ENCODE measurements at places on chromosomes 3 and 15. TPM values are rescaled to one million over a fixed set of nuclear protein-coding genes. Genes with fewer than 3 reads are reported as not detected.

GRCh38 chr15:41637086-41637485, 23.1 kb upstream of the MGA start:
- H3K27ac ChIP-seq, result no peak overlapping the region
- H3K4me3 ChIP-seq, result no peak overlapping the region
- DNase-seq, result no peak
- no peaks in the 10 kb centered on the region for H3K27me3 ChIP-seq
- peaks cover 13% of the 10 kb centered on the region for H3K4me1 ChIP-seq

- DNase-seq, result no peak
- H3K27ac ChIP-seq, result no peak within 1 kb of the TSS
- no peaks in the 10 kb centered on the region for H3K36me3 ChIP-seq
- peak within 1 kb of the TSS; percentile 32 for H3K4me3 ChIP-seq
Observed at GRCh38 chr3:170418422-170419398, at the start of gene CLDN11. CLDN11 (plus strand) TSS chr3:170418868; CDS start chr3:170419067, 199 bp downstream.

OIP5 gene
- total RNA-seq, result 11.5 TPM

- no peaks in the 10 kb centered on the region for H3K36me3 ChIP-seq
- H3K4me3 ChIP-seq, result no peak overlapping the region
- H3K4me1 ChIP-seq, result no peaks in the 10 kb centered on the region
- no peak for DNase-seq
- no peak overlapping the region for H3K27ac ChIP-seq
Observed at GRCh38 chr3:87761341-87761740, 297.5 kb downstream of the CGGBP1 start.

DNA sequence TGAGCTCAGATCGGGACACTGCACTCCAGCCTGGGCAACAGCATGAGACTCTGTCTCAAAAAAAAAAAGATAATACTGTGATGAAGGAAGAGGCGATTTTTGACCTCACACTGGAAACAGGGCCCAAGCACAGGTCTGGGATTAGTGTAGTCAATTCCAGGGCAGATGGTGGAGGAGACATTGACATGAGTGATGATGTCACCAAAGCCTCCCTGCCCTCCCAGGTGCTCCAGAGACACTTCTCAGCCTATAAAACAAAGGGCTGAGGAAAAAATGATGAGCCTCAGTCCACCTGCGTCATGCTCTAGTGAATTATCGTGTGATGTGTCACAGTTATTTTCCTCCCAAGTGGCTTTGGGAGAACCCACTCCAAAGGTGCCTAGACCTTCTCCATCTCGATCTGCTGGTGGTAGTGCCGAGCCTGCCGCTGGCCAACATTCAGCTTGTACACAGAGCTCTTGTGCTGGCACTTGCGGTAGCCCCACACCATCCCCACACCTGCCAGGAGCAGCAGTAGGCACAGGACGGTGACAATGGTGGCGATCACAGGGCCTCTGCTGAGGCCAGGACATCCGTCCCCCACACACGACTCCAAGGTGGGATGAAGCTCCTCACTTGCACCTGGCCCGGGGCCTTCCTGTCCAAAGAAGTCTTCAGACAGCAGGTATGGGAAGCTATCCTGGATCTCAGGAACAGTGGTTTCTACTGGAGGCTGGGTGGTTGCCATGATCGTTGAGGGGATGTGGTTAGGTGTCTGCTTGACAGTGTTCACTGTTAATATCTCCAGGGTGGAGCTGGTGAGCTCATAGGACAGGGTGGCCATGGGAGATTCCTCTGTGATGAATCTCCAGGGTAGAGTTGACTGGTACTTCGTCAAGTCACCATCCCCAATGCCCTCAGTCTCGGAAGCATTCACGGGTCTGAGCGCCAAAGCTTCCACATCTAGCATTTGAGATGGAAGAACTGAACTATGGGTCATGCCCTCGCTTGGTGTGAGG, 38.8 kb downstream of the CRTAP start:
- no peak overlapping the region for H3K4me3 ChIP-seq
- no peaks in the 10 kb centered on the region for H3K4me1 ChIP-seq
- DNase-seq, result no peak
- peaks cover 15% of the 10 kb centered on the region for H3K27me3 ChIP-seq
- H3K36me3 ChIP-seq, result no peaks in the 10 kb centered on the region

DNA sequence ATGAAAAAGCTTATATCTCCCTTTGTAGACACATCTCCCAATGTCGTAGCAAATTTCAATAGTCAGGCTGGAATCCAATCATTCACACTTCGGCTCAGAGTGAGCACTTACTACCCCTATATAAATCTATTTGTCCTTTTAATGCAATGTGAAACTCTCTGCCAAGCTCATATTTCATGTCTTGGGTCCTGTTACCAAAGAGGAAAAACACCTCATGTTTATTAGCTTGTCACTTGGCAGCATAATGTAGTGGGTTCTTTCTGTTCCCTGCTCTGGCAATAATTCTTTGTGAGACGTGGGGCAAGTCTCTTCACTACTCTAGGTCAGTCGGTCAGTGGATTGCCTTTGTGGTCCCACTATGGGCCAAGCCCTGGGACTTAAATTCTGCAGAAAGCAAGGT, 107.1 kb downstream of the SRGAP3 start:
- H3K4me1 ChIP-seq, result no peaks in the 10 kb centered on the region
- peaks cover 10% of the 10 kb centered on the region for H3K27me3 ChIP-seq
- no peak for DNase-seq
- no peaks in the 10 kb centered on the region for H3K36me3 ChIP-seq

DNA sequence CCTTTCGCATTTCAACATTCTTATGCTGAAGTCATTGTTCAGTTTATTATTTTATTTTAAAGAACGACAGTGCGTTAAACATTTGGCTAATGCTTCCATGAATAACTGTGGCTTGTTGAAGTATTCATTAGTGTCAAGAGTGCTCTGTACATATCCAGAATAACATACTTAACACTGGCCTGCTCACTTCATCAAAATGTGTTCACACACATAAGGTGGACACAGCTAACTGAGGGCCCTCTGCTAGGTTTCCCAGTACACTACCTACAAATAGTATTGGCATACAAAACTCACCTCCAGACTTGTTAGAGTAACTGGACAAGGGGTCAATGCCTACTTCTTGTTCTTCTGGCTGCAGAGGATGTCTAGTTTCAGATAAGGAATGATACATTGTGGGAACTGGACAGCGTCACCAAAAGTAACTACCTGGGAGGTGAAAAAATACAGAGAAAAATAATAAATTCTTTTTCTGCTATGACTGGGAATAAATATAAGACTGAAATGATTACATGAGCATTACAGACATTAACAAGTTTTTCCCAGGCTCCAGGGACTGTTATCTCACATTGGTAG, 234.2 kb downstream of the TBC1D5 start:
- no peak overlapping the region for H3K27ac ChIP-seq
- H3K27me3 ChIP-seq, result no peaks in the 10 kb centered on the region
- H3K4me1 ChIP-seq, result no peaks in the 10 kb centered on the region
- DNase-seq, result no peak
- no peak overlapping the region for H3K4me3 ChIP-seq
- H3K36me3 ChIP-seq, result peaks cover 8% of the 10 kb centered on the region

DNA sequence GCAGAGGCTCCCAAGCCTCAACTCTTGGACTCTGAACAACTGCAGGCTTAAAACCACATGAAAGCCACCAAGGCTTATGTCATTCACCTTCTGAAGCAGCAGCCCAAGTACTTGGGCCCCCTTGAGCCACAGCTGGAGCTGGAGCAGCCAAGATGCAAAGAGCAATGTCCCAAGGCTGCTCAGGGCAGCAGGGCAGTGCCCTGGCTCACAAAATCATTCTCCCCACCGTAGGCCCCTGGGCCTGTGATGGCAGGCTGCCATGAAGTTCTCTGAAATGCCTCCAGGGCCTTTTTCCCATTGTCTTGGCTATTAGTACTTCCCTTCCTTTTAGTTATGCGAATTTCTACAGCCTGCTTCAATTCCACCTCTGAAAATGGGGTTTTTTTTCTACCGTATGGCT, 83.4 kb downstream of the DCLK3 start:
- peaks cover 2% of the 10 kb centered on the region for H3K4me1 ChIP-seq
- H3K36me3 ChIP-seq, result peaks cover 5% of the 10 kb centered on the region
- H3K27me3 ChIP-seq, result peaks cover 15% of the 10 kb centered on the region
- no peak overlapping the region for H3K27ac ChIP-seq
- no peak overlapping the region for H3K4me3 ChIP-seq
- no peak for DNase-seq

GRCh38 chr15:91936927-91937326, 83.4 kb downstream of the SLCO3A1 start:
- no peak overlapping the region for H3K27ac ChIP-seq
- peaks cover 30% of the 10 kb centered on the region for H3K4me1 ChIP-seq
- no peaks in the 10 kb centered on the region for H3K36me3 ChIP-seq
- H3K27me3 ChIP-seq, result no peaks in the 10 kb centered on the region

DNA sequence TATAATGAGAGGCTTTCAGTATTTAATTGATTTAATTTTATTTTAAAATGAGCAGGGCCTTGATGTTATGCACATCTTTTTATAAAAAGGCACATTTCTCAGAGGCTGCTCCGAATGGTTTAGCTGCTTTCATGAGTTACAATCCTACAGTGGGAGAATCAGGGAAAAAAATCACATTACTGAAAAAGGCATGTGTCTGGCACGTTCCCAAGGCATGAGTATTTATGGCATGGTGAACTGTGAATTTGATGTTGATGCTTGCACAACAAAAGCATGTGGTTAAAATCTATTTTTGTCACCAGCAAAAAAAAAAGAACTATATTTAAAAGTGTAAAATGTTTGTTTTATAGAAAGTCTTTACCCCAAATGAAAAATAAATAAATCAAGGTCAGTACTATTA, 485.2 kb upstream of the ROBO2 start:
- H3K4me1 ChIP-seq, result no peaks in the 10 kb centered on the region
- no peaks in the 10 kb centered on the region for H3K27me3 ChIP-seq
- H3K4me3 ChIP-seq, result no peak overlapping the region
- H3K27ac ChIP-seq, result no peak overlapping the region
- H3K36me3 ChIP-seq, result no peaks in the 10 kb centered on the region

PRKAR2A gene
- 28.7 TPM for total RNA-seq

FOXB1 gene
- 0.56 TPM for total RNA-seq

GRCh38 chr3:138241061-138241460, 54.0 kb downstream of the ARMC8 start:
- H3K36me3 ChIP-seq, result peaks cover 41% of the 10 kb centered on the region
- H3K4me3 ChIP-seq, result no peak overlapping the region
- H3K27me3 ChIP-seq, result no peaks in the 10 kb centered on the region
- no peak for DNase-seq
- H3K4me1 ChIP-seq, result no peaks in the 10 kb centered on the region

GRCh38 chr3:177831361-177831760, 634.1 kb upstream of the TBL1XR1 start:
- H3K27ac ChIP-seq, result no peak overlapping the region
- peaks cover 27% of the 10 kb centered on the region for H3K4me1 ChIP-seq
- no peaks in the 10 kb centered on the region for H3K36me3 ChIP-seq
- H3K27me3 ChIP-seq, result no peaks in the 10 kb centered on the region

LXN gene
- total RNA-seq, result 12.5 TPM

GRCh38 chr15:64888336-64888735, 23.4 kb upstream of the ANKDD1A start:
- no peaks in the 10 kb centered on the region for H3K27me3 ChIP-seq
- no peaks in the 10 kb centered on the region for H3K36me3 ChIP-seq
- no peak overlapping the region for H3K27ac ChIP-seq
- no peak overlapping the region for H3K4me3 ChIP-seq
- H3K4me1 ChIP-seq, result peaks cover 40% of the 10 kb centered on the region

TMEM207 gene
- not detected for total RNA-seq

HESX1 gene
- total RNA-seq, result 0.79 TPM

GRCh38 chr3:178388473-178388872, 147.8 kb upstream of the KCNMB2 start:
- H3K27me3 ChIP-seq, result peaks cover 11% of the 10 kb centered on the region
- no peaks in the 10 kb centered on the region for H3K36me3 ChIP-seq
- H3K27ac ChIP-seq, result no peak overlapping the region
- peaks cover 4% of the 10 kb centered on the region for H3K4me1 ChIP-seq
- no peak for DNase-seq
- H3K4me3 ChIP-seq, result no peak overlapping the region

DNA sequence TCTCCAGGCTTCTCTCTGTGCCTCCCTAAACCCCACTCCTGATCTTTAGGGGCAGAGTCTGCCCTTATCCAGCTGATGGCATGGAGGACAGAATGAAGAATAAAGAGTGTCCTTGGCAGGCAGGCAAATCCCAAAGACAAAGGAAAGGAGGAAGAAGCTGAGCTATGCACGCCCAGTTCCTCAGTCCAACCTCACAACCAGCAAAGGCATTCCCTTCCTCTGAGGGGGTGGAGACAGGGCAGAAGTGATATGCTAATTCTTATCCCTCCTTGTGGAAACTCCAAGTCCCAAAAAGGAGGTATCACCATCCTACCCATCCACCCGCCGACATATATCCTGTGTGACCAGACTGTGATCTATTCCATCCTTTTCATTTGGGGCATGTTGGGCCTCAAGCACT, 10.5 kb upstream of the CCDC54 start:
- peaks cover 6% of the 10 kb centered on the region for H3K4me1 ChIP-seq
- no peaks in the 10 kb centered on the region for H3K36me3 ChIP-seq
- no peak overlapping the region for H3K27ac ChIP-seq
- H3K27me3 ChIP-seq, result no peaks in the 10 kb centered on the region
- DNase-seq, result no peak
- H3K4me3 ChIP-seq, result no peak overlapping the region

GAP43 gene
- total RNA-seq, result not detected

DNA sequence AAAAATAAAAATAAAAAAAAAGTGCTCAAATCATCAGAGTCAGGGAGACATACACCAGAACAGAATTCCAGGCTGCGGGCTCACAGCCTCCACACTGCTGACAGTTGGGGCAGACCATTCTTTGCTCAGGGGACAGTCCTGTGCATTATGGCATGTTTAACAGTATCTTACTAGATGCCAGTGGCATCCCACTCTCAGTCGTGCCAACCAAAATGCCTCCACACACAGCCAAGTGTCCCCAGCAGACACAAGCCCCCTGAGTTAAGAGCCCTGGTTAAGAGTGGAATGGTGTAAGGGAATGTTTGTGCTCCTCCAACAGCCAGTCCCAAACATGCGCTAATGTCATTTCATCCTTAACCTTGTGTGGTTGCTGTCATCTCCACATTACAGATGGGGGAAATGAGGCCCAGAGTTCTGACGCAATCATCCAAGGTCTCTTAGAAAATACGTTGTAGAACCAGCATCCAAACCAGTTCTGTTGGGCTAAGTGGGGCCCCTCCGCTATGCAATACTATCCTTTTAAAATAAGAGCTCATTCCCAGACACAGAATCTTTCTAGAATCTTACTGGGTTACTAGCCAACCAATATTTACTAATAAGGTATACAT, 26.0 kb downstream of the CFAP92 start:
- no peak for DNase-seq
- H3K4me3 ChIP-seq, result no peak overlapping the region
- no peaks in the 10 kb centered on the region for H3K36me3 ChIP-seq
- H3K27me3 ChIP-seq, result no peaks in the 10 kb centered on the region

GRCh38 chr15:31326875-31327668, 437 bp downstream of the KLF13 start:
- peak; percentile 85 for DNase-seq
- H3K27me3 ChIP-seq, result no peaks in the 10 kb centered on the region

- H3K36me3 ChIP-seq, result no peaks in the 10 kb centered on the region
- no peak for DNase-seq
- no peaks in the 10 kb centered on the region for H3K27me3 ChIP-seq
- H3K27ac ChIP-seq, result no peak overlapping the region
- no peak overlapping the region for H3K4me3 ChIP-seq
Observed at GRCh38 chr3:109548192-109548938, 211.0 kb upstream of the DPPA4 start.
